Stimulated activated CD8-positive, alpha-beta memory T cell treated with anti-CD3 and anti-CD28 coated beads, Interleukin-7, amount 100 ng/mL, for 4 hours (primary cell): ENCODE measurements at places on chromosomes 6 and 20.

DNA sequence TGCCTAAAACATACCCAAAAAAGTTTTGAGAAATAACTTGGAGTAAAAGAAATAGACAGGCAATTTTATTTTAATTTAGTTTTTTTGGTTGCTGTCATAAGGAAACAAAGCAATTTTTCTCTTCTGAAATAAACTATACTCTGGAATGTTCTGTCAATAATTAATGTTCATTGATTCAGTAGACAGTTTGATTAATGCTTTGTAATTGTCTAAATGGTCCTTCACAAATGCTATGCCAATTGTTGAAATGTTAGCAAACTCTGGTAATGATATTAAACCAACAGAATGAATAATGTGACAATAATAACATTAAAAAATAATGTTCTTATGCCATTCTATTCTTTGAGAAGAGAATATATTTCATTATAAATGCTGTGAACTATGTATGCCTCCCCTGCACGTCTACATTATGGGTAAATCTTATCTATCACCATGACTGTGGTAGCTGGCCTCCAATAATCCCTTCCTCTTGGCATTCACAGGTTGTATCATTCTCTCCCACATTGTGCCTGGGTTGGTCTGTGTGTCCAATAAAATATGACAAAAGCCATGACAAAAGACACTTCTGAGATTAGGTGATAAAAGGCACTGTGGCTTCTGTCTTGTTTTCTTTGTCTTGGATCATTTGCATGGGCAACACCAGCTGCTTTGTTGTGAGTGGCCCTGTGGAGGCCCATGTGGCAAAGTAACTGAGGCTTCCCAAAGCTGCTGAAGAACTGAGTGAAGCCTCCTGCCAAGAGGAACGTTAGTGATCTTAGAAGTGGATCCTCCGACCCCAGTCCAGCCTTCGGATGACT, 25.1 kb downstream of the IL20RA start:
- DNase-seq, result no peak

- no peak for DNase-seq
Measured at GRCh38 chr6:39493174-39493573, 170.7 kb upstream of the KCNK16 start.

DNA sequence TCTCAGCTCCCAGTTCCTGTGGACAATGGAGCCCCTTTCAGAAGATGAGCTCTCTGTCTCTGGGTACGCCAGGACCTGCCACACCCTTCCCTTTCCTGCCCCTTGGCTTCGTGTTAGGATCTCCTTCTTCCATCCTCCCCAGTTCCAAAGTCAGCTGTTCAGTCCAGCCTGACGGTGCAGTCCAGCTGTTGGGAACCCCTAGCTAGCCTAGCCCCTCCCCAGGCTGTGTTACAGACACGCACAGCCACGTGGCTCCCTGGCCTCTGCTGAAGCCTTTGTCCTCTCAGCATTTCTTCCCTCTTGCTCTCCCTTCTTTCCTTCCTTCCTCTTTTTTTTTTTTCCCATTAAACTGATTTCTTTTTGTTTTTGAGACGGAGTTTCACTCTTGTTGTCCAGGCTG, 12.4 kb upstream of the TFAP2C start:
- DNase-seq, result no peak

- no peak for DNase-seq
Measured at GRCh38 chr6:7106215-7106751, 1.5 kb upstream of the RREB1 start.

DNA sequence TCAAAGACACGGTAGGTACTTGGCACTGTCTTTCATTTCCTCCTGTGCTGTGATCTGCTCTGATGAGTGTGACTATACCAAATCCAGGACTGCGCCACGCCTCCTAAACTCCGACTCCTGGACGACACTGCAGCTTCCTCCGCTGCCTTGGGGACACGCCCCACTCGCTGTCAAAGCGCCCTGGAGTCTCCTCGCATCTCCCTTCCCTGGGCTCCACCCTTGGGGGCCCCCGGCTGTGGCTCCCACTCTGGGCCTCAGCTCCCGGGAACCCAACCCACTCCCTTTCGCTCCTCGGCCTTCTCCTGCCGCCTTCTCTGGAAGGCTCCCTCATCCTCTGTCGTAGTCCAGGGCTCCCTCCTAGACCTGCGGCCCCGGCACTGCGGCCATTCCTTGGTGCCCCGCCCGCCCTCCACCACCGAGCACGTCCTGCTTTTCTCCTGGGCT, 61.2 kb downstream of the RSPH3 start:
- no peak for DNase-seq
